ENCODE measurements at places on chromosomes 3 and 15.

DNA sequence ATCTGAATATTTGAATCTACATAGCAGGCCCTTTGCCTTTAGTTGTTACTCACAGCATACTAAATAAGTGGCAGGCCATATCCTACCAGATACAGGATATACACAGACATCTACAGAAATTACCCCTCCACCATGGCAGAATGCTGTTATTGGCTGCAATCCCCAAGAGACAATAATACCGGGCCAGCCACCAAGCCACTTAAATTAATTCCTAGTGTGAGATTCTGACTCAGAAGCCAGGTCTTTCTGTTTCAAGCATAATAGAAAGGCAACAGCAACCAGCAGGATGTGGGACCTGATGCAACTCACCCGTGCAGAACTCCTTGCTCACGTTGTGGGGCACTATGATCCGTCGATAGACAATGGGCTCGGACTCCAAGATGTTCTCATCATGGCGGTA, 39.8 kb downstream of the CLK3 start:
- no peak for DNase-seq

- no peak for DNase-seq
These were observed 275.5 kb downstream of the VPS13C start for GRCh38 chr15:61784734-61785133.

DNA sequence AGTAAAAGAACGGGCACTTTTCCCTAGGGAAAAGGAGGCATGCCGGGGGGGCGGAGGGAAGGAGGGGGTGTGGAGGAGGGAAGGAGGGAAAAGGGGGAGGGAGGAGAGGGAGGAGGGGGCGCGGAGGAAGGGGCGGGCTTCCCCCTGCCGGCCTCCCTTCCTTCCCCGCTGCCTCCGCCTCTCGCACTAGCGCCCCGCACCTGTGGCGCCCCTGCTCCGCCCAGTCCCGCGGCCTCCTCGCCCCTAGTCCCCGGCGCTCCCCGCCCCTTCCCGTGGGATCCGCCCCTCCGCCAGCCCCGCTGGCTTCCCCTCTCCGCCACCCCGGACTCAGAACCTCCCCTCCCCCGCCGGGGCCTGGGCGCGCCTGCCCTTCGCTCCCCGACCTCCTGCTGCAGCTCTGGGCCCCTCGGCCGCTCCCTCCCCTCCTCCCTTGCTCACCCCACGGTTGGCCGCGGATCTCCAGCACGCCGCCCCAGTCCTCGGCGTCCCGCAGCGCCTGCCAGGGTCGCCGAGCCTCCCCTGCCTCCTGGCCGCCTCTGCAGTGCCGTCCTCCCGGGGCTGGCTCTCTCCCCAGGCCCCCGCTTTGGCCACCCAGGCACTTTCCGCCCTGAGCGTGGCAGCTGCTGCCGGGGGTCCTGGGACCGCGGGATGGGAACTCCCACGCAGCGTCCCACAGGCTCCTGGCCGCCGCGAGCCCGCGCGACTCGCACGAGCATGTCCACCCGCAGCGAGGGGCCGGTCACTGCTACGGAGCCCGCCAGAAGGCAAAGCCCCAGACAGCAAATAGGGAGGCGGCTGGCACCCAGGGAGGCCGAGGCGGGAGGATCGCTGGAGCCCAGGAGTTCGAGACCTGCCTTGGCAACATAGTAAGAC, 147.4 kb downstream of the TJP1 start:
- no peak for DNase-seq

DNA sequence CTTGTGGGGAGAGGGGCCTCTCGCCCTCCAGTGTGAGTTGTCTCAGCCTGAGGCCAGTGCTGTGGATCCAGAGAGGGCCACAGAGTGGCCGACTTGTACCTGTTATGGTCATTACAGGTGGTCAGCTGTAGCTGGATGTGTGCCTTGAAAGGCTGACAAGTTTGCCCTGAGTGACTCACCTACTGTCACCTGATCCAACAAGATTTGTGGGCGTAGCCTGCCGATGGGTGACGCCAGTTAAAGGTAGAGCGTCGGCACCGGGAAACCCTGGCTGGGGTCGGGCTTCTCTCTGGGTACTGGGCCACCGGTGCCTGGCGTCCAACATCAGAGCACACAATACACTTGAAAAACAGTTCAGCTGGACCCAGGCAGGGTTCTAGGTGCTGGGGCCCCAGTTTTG, 2.8 kb upstream of the ISG20 start:
- DNase-seq = no peak

- no peak for DNase-seq
These were observed 599.5 kb downstream of the FHIT start for GRCh38 chr3:60651799-60652198.

DNA sequence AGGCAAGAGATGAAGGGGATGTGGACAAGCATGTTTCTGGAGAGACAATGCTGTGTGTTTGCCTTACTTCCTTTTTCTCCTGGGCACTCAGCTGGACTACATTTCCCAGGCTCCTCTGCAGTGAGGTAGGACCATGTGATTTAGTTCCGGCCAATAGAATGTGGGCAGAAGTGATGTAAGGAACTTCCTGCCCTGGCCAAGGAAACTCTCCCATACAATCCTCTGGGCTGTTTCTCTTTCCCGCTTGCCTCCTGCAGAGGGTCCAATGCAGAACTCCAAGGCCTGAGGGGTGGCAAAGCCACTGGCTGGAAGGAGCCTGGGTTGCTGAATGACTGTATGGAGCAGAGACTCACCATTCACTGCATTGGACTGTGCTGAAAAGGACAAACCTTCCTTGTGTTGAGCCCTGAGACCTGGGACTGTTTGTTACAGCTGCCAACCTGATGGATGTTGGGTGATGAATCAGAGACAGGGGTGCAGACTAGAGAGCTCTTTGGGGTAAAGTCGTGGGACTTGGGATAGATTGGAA, 82.7 kb upstream of the SLC6A6 start:
- peak; percentile 88 for DNase-seq

GRCh38 chr3:72265256-72266015, 480.5 kb upstream of the PROK2 start:
- DNase-seq = no peak

- no peak for DNase-seq
These were observed 49.2 kb downstream of the PIERCE2 start for GRCh38 chr15:55457401-55458022.

- no peak for DNase-seq
These were observed 29.7 kb downstream of the TRAK1 start for GRCh38 chr3:42120866-42121265.

GRCh38 chr3:128180436-128180835, 27.2 kb downstream of the EEFSEC start:
- DNase-seq = no peak

DNA sequence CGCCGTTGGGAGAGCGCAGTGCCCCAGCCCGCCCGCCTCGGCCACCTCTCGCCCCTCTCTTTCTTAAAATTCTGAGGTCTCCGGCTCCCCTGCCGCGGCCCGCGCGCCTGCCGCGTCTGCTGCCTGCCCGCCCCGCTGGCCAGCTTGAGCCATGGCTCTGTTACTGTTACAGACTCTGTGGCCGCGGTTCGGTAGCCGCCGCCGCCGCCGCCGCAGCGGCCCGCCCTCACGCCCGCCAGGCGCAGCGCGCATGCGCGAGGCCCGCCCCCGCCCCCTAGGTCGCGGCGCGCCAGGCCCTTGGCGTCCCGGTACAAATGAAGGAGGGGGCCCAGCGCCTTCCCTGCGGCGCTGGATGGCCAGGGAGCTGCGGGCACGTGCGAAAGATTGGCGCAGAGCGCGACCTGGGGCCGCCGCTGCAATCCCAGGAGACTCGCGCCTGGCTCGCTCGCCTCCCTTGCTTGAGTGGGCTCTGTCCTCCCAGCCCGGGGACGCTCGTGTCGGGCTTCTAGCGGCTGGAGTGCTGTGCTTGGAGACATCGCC, at the start of gene ONECUT1:
TSS of gene ONECUT1 (minus strand) at position 168 of the 540 bp plus-strand sequence. CDS start 452 bp downstream, outside the sequence.
- peak; percentile 14 for DNase-seq

DNA sequence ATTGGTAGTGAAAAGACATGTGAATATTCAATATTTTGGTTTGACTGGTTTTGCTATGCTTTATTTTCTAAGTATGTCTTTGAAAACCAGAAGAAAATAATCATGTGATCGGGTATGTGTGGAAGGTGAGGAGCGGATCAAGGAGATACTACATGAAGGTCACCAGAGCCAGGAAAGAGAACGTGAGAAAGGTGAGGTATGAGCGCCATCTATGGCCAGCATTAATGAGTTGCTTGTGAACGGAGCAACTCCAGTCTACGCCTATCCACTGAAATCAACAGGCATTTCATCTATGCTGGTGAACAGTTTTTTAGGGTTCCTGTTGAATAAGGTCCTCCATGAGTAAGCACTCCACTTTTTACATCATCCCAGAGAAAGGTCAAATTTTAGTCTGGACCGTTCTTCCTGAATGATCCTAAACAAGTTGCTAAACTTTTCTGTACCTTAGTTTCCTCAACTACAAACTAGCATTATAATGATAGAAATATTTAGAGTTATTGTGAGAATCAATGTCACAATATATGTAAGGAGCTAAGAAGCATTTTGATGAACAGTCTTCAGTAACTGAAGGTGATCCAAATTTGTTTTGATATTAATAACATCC, 1435.2 kb upstream of the CADM2 start:
- peak; percentile 75 for DNase-seq

DNA sequence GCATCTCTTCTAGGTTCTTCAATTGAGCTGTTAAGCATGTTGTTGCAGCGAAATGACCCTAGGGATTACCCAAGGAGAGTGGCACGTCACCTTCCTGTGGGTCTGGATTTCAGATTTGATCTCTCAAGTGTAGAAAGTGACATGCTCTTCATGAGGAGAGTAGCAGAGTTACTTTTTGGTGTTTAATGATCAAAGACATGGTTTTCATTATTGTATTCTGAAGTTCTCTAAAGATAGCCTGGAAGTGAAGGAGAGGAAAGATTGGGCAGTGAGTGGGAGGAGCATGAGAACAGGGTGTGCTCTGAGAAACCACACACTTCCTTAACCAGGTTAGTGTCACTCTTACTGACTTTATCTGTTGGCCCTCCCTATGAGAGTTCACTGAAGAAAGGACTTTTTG, 153.6 kb downstream of the AKAP13 start:
- DNase-seq = no peak

- DNase-seq = no peak
These were observed 342.0 kb upstream of the PPP2R3A start for GRCh38 chr3:135623558-135623957.

DNA sequence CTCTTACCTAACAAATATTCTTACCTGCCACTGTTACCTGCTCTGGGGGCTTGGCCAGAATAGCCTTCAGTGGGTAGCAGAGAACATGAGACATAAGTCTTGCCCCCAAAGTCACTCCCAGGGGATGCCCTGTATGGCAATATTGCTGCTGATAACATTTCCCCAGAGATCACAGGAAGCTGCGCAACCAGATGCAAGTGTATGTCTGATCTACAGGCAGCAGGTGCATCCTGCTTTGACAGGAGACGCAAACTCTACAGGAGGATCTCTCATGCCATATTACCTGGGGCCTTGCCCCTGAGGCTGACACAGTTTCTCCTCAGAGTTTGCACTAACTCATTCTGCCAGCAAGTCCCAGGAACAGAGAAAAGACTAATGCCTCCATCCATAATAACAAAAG, 174.4 kb upstream of the LPP start:
- DNase-seq = no peak

DNA sequence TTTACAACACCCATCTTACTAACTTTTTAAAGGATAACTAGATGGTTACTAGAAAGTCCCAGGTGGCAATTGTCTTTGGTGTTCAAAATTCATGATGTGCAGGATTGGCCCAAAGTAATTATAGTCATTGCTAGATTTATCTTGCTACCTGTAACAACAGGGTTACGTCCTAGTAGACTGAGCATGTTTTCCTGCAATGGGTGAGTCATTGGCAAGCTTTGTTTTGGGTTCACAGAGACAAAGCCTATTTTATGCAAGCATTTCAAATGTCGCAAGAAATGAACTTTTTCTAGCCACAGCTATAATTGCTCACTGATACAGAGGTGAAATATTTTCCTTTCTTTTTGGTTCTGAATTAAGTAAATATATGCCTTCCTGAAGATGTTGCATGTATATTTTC, 267.6 kb downstream of the AGBL1 start:
- no peak for DNase-seq
